ENCODE measurements at places on chromosomes 2 and 18.

DNA sequence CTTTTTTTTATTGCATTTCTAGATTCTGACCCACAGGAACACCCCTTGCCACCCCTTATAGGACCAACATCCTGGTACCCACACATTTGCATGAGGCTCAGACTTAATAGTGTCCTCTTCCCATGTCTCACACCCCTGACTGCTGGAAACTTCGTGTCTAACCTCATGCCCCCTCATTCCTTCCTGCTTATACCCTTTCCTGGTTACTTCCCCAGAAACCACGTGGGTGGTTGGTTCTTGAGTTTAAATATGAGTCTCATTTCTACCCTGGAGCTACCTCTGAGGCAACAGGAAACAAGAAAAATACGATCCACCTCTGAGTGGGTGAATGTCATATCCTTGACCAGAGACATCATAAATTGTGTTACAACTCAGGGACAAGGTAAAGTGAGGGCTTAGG lies 1.6 kb downstream of the TNP1 start:
- no peak for DNase-seq

DNA sequence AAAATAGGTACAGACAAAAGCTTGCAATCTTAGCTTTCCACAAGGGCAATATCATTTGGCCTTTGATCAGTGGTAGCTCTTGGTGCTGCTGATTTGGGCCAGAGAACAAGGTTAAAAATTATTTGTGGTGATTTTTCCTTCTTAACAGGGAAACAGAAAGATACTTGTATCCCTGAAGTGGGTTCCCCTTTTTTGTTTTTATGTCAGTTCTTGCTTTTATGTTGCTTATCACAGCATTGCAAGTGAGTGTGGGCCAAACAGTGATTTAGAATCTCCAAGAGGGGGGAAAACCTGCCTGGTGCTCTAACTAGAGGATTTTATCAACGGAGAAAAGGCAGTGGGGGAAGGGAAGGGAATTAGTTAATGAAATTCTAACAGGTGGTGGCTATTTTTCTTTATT lies 197.6 kb upstream of the SP5 start:
- no peak for DNase-seq

- peak; percentile 4 for DNase-seq
These were observed 869 bp downstream of the USP40 start for GRCh38 chr2:233565685-233566140.

DNA sequence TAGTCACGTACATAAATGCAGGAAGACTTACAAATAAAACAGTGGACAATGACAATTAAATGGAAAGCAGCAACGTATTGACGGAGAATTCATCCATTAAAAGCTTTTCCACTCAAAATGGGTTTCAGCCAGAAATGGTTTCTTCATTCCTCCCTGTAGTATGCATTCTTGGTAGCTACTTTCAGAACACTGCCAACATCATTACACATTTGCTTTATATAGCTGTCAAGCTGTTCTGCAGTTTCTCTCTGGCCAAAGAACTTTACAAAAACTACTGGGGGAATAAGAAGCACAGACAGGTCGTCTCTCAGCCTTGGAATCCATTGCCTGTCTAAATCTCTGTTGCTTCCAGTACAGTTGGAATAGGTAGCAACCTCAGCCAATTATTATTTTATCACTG lies 84.1 kb upstream of the NCKAP5 start:
- no peak for DNase-seq

- DNase-seq = no peak
These were observed 60.3 kb downstream of the RFTN2 start for GRCh38 chr2:197615016-197615652.

DNA sequence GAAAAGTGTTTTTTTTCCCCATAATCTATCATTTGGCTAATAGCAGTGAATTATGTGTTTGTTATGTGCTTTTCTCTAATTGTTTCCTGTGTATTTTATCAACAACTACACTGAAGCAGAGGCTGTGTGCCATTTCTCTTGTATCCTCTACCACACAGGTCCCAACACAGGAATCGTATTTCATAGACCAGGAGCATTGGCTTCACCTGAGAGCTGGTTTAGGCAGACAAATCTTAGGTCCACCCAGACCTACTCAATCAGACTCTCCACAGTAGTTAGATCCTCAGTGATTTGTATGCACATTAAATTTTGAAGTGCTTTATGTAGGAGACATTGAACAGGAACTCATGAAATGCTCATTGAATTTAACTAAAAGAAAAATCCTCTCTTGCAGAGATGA lies 109.2 kb downstream of the FSHR start:
- DNase-seq = no peak

DNA sequence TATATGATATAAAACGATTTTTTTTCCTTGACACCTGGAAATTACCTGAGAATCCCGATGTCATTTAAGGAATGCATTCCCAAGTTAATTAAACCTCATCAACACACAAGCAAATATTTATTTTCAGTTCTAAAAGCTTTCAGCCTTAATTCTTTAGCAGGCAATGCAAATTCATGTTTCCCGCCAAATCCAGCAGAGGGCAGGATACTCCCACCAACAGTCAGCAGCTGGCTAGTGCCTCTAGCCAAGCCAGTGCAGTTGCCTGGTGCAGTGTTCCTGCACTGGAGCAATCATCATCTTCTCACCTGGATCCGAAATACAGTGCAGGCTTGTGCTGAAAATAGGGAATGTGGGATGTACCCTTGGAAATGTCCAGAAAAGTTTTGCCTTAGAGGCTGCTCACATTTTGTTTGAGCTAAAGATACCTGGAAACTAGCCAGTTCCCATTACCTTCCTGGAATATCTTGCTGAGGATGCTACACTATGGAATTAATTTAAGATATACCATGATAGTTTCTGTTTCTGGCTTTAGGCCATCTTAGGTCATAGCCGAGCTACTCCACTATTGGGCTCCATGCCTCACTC lies 48.4 kb upstream of the CYTIP start:
- DNase-seq = peak; percentile 75

- no peak for DNase-seq
These were observed at the start of gene EMILIN2 for GRCh38 chr18:2846636-2847316. EMILIN2 (plus strand) TSS chr18:2847006; CDS start chr18:2847189, 183 bp downstream.

DNA sequence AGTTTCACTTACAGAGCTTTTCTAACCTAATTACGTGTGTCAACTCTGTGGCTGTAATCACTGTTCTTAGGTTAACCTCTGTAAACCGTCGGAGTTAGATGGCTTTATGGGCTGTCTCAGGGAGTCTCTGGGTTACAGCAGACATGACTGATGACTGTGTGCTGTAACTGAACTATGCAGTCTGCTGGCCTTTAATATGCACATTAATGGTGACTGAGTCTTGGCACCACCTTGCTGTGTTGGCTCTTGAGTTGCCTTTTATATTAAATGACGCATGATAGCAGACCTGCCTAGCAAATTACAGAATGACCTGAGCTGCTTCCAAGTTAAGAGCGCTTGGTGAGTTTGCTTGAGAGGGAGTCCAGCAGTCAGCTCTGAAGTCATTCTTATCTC lies 90.1 kb downstream of the ACKR3 start:
- no peak for DNase-seq

- DNase-seq = no peak
These were observed 5.3 kb upstream of the ARHGAP15 start for GRCh38 chr2:143123911-143124310.

- DNase-seq = peak; percentile 67
These were observed 50.7 kb downstream of the RNF152 start for GRCh38 chr18:61842146-61842545.

DNA sequence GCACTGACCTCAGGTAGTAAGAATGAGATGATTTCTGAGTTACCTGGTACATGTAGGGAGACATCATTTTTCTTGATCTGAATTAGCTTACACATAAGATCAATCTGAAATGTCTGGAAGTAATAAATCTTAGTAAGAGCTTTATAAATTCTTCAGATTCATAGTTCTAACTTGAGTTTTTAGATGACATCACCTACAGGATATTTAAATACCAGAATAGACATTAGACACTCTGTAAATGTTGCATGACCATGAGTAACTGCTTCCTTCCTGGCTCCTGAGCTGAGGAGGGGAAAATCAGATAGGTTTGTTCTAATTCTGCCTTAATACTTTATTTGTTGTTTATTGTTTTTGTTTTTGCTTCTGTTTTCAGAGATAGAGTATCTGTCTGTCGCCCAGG lies 181.8 kb downstream of the PHLPP1 start:
- no peak for DNase-seq

DNA sequence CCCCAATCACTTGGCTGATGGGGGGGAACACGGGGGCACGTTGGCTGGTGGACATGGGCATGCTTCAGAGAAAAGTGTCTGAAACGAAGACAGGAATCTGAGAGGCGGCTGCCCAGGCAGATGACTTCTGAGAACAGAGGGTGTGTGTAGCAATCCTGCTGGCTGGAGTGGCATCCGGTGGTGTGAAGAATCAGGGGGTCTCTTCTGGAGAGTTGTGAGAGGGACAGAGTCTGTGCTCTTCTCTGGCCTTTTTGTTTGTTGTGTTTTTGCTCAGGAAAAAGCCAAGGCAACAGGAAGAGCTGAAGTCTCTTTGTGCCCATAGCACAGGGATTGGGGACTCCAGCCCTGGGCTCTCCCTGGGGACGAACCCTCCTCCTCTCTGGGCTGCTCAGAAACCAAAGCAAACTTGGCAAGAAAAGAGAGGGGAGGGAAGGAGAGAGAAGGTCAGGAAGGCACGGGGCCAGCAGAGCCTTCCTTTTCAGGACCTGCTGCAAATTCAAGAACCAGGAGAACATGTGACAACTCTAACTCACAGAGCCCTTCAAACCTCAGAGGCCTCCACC lies 97.0 kb upstream of the SMAD2 start:
- DNase-seq = peak; percentile 24

DNA sequence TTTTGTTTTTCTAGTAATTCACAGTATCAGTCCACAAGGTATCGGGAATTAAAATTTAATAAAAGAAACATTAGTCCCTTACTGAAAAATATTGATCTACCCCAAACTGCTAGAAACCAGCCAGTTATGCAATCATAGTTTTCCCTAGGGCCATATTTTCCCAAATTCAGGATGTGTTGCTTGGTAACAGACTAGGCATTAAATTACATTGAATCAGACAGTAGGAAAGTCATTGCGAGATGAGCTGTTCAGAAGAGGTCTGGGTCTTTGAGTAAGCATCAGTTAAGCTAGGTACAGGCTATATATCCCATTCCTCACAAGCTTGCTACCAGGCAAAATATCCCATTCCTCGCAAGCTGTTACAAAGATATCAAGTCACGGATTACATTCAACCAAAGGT lies 123.0 kb upstream of the CCDC150 start:
- no peak for DNase-seq

- no peak for DNase-seq
These were observed 61.2 kb upstream of the FZD5 start for GRCh38 chr2:207830778-207831438.

GRCh38 chr18:47831351-47831750 lies 99.1 kb downstream of the SMAD2 start:
- DNase-seq = no peak

GRCh38 chr2:174439950-174440349 lies 44.4 kb downstream of the SCRN3 start:
- DNase-seq = no peak

GRCh38 chr18:55128437-55128836 lies 169.2 kb upstream of the CCDC68 start:
- DNase-seq = no peak

DNA sequence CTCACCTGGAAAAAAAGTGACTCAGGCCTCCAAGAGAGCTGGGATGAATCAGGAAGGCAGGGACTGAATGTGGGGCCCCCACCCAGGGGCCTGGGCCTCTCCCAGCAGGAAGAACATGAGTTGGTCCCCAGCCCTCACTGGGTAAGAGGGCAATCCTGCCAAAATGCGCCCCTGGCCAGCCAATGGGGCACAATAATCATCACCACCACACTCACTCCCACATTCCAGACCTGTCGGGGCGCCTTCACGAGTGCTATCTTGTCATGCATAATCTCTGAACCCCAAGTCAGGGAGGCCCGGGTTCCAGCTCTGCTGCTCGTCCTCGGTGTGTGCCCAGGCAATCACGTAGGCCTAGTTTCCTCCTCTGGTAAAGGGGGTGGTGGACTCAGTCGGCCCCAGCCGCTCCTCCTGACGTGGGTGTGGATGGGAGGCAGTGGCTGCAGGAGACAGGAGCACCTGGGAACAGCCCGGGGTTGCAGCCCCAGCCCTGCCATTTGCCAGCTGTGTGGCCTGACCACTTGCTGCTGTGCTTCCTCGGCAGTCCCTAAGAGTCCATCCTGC lies 115.1 kb downstream of the CYP26B1 start:
- DNase-seq = no peak

- DNase-seq = no peak
These were observed 111.8 kb upstream of the NFATC1 start for GRCh38 chr18:79283929-79284328.

DNA sequence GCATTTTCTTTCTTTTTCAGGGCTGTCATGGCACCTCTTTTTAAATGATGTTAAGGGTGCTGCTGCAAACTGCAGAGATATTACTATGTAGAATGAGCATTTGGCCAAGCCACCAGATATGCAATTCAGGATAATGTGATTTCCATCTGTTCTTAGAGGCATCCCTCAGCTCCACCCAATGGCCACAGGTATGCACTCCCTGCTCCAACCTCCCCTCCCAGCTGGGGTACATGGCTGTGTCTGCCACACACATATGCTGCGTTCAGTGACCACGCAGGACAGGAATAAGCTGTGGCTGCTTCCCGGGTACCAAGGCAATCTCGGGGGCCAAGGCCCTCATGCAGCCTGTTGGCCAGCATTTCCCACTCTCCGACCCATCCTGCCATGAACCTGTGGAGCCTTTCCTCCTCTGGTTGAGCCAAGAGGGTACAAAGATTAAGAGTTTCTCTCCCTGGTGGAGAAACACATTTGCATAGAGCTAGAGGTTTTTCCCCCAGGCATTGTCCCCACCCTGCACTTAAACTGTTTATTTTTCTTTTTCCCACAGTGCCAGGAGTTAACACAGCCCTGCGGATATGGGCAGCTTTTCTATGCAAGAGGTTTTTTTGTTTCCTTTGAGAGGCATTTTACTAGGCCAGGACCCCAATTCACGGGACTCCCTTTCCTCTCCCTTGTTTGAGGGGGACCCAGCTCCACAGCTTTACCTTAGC lies 147.0 kb downstream of the GCA start:
- DNase-seq = no peak

DNA sequence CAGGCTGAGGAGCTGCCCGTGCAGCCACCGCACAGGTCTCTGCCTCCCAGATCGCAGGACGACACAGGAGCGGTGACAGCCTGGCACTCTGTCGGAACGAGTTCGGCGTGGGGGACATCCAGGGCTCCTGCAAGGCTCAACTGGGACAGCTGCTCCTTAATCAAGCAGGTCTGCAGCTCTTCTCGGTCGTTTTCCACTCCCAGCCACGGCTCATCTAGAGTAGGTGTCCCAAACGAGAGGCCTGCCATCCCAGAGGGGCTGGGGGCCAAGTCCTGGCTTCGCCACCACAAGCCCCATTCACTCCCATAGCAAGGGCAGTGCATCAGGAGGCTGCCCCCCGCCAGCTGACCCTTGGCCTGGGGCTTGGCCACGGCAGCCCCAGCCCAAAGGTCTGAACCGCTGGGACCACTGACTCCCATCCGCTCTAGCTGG lies 22.5 kb downstream of the PASK start:
- no peak for DNase-seq

GRCh38 chr18:44626807-44627206 lies 53.9 kb upstream of the SETBP1 start:
- no peak for DNase-seq

- no peak for DNase-seq
These were observed 8.9 kb downstream of the ZAP70 start for GRCh38 chr2:97722227-97722626.

- DNase-seq = peak; percentile 37
These were observed 32.4 kb upstream of the ATL2 start for GRCh38 chr2:38409156-38410102.

- no peak for DNase-seq
These were observed 192.1 kb upstream of the RND3 start for GRCh38 chr2:150679456-150680120.

GRCh38 chr2:236706288-236706687 lies 136.7 kb downstream of the ACKR3 start:
- DNase-seq = no peak

- no peak for DNase-seq
These were observed 395.2 kb downstream of the MTX2 start for GRCh38 chr2:176664478-176664877.
